ENCODE measurements at places on chromosomes 3 and 15. TPM values are rescaled to one million over a fixed set of nuclear protein-coding genes. Genes with fewer than 3 reads are reported as not detected.

DNA sequence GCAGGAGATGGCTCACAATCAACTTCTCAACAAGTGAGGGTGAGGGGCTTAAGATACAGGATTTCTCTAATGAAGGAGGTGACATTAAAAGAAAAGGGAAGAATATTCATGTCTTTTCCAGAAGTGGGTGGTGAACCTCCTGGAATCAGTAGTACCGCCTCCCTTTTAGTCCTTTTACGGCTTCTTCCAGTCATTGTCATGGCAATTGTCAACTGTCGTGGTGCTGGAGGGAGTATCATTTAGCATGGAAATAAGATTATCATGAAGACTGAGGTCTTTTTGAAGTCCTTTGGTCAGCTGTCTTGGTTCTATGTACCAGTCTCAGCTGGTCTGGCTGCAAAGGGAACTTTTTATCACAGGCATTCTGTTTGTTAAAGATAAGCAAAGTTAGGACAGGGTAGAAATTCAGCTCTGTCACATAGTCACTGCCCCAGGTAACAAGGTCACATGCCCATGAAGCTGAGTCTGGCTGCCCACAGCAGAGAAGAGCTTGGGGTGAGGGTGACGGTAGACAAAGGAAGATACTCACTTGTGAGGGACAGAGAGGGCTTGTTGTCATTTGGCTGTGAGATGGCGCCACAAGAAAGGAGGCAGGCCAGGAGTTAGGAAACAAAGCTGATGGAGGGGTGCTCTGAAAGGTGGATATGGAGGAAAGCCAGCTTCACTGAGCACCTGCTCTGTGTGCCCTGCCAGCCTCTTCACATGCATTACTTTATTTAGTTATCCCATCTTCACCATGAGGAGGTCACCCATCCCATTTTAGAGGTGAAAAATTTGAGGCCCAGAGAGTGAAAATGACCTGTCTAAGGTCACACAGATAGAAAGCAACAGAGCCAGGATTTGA, 228.2 kb upstream of the TRIM42 start:
- no peak for DNase-seq

GRCh38 chr3:178454726-178455125, 81.5 kb upstream of the KCNMB2 start:
- peak; percentile 30 for DNase-seq

WDR5B gene
- total RNA-seq, result 6.2 TPM

SIDT1 gene
- 0.11 TPM for total RNA-seq

- DNase-seq, result no peak
These were observed 1.3 kb upstream of the CPEB1 start for GRCh38 chr15:82648257-82649103.

- no peak for DNase-seq
These were observed 35.3 kb upstream of the SNRPN start for GRCh38 chr15:24919446-24919845.

DUOXA1 gene
- total RNA-seq, result not detected

DNA sequence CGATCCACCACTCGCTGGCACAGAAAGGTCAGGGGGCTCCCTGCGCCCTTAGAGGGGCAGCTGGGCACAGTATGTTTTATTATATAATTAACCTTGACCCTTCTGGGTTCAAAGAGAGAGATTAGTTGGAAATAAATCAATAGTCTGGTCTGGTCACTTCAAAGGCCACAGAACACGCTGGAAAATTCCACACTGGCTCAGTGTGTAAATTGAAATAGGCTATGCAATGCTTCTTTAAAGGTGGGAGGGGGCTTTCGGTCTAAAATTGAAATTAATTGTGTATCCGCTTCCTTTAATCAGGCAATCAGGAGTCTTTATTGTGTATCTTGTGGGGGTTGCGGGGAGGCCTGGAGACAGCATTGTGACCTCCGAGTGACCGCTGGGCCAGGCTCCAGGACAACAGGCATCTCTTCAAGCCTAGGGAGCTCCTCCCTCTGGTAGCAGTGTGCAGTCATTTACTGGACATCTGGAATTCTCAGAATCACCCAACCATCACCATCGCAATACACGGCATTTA, 8.0 kb downstream of the RNU5B-1 start:
- DNase-seq, result no peak

DNA sequence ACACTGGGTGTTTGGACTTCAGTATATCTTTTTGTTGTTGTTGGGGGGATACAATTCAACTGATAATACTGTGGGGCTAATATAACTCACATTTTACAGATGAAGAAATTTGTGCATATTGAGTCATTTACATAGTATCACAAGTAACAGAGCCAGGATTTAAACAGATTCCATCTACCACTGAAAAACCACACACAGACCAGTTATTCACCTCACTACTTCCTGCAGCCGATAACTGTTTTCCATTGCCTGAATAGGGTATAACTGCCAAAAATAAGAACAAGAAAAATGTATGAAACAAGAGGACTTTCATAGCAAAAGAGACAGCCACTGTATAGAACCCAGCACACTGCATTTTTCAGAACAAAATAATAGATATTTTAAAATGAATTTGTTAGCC, 215.8 kb upstream of the CNTN6 start:
- no peak for DNase-seq

DNA sequence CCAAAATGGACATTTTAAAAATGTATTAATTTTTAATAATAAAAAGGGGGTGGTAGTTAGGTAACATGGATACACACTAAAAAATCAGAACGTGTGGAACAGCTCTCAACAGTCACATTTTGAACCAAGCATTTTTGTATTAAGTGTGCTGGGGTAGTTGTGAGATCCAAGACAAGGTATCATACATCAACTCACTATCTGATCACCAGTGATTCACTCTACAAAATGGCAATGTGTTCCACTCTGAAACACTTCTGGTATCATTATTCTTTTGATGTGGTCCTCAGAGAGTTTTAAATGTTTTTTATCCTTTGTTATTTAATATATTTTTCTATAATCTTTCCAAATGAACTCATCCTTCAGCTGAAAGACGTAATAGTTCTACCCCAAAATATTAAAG, 5.4 kb downstream of the HACL1 start:
- DNase-seq, result no peak

DNA sequence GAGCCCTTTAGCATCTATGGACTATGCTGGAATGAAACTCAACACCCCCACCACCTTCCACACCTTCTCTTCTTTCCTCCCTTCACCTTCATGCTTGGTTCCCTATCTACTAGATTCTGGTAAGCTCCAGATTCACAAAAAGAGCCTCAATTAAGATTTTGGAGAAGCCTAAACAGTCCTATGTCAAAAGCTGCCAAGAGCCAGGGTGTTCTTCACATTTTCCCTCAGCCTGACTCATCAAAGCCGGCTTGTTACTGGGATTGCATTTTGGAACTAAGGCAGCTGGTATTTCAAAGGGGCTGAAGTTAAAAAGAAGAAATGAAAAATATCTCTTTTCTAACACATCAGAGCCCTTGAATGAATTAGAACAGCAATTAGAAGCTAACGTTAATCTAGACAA, 247.7 kb downstream of the MYRIP start:
- no peak for DNase-seq

- no peak for DNase-seq
These were observed 52.2 kb downstream of the LARS2 start for GRCh38 chr3:45440562-45440961.

GRCh38 chr3:123613543-123613942, 28.7 kb upstream of the HACD2 start:
- no peak for DNase-seq

GRCh38 chr15:77623755-77624524, 8.8 kb downstream of the LINGO1 start:
- no peak for DNase-seq

RPL29 gene
- total RNA-seq, result 865 TPM

GRCh38 chr15:37758412-37758811, 176.0 kb upstream of the TMCO5A start:
- DNase-seq, result no peak

GRCh38 chr3:94303897-94304296, 241.0 kb downstream of the NSUN3 start:
- DNase-seq, result no peak

DNA sequence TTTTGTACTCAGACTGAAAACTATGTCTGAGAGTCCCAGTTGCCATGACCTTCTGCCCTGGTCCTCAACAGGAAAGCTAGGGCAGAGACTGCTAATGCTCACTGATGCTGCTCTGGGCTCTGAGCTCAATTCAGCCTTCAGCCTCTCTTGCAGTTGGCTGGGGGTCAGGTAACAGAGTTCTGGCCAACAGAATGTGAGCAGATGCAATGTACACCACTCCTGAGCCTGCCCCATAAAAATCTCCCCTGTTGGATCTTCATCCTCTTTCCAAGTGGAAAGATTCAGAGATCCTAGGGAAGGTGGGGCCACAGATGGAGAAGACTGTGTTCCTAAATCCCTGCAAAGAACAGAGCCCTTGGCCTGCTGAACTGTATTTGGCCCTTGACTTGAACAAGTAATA, 87.8 kb downstream of the PDZRN3 start:
- no peak for DNase-seq

- peak; percentile 63 for DNase-seq
These were observed 36.1 kb downstream of the PTH1R start for GRCh38 chr3:46913644-46914043.

- no peak for DNase-seq
These were observed 170.9 kb upstream of the THBS1 start for GRCh38 chr15:39409876-39410530.

GRCh38 chr15:26661748-26662147, 111.1 kb downstream of the GABRB3 start:
- DNase-seq, result peak; percentile 33

DNA sequence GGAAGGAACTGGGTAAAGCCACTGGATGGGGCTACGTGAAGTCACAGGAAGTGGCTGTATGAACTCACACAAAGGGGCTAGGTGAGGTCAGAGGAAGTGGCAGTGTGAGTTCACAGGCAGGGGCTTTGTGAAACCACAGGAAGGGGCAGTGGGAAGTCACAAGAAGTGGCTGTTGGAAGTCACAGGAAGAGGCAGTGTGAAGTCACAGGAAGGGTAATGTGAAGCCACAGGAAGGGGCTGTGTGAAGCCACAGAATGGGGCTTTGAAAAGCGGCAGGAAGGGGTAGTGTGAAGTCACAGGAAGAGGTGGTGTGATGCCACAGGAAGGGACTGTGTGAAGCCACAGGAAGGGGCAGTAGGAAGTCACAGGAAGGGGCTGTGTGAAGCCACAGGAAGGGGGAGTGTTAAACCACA, 34.6 kb downstream of the GASK1A start:
- DNase-seq, result no peak

MKRN3 gene
- total RNA-seq, result 15.0 TPM

GRCh38 chr3:15676259-15676658, 74.7 kb downstream of the BTD start:
- DNase-seq, result no peak

GRCh38 chr3:67650084-67650483, 4.3 kb downstream of the SUCLG2 start:
- no peak for DNase-seq

ILDR1 gene
- total RNA-seq, result not detected

LDHAL6B gene
- total RNA-seq, result not detected

DNA sequence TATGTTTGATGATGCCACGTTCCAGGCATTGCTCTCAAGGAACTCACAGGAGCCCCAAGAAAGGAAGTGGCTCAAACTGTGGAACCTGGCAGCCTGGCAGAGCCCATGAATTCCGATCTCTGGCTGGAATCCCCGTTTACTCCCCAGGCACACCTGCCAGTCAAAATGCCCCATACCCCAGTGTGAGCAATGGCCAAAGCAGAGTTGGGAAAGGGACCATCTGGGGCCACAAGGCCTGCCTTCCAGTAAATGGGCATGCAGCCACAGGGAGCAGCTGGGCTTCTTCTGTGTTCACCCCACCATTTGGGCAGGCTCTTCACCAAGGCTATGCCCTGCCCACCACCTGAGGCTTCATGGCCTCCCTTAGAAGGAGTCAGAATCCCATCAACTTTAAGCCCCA, 257.0 kb upstream of the GOLGA6L4 start:
- no peak for DNase-seq

GRCh38 chr3:171862993-171863521, 19.9 kb downstream of the TMEM212 start:
- DNase-seq, result no peak

MRPL46 gene
- 21.2 TPM for total RNA-seq

DNA sequence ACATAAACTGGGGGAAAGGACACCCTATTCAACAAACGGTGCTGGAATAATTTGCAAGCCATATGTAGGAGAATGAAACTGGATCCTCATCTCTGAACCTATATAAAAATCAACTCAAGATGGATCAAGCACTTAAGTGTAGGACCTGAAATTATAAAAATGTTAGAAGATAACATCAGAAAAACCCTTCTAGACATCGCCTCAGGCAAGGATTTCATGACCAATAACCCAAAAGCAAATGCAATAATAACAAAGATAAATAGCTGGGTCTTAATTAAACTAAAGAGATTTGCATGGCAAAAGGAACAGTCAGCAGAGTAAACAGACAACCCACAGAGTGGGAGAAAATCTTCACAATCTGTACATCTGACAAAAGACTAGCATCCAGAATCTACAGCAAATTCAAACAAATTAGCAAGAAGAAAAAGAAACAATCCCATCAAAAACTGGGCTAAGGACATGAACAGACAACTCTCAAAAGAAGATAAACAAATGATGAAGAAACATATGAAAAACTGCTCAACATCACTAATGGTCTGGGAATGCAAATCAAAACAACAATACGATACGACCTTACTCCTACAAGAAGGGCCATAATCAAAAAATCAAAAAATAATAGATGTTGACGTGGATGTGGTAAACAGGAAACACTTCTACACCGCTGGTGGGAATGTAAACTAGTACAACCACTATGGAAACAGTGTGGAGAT, 408.7 kb downstream of the CNTN6 start:
- no peak for DNase-seq

SLC12A8 gene
- 2.0 TPM for total RNA-seq

DNA sequence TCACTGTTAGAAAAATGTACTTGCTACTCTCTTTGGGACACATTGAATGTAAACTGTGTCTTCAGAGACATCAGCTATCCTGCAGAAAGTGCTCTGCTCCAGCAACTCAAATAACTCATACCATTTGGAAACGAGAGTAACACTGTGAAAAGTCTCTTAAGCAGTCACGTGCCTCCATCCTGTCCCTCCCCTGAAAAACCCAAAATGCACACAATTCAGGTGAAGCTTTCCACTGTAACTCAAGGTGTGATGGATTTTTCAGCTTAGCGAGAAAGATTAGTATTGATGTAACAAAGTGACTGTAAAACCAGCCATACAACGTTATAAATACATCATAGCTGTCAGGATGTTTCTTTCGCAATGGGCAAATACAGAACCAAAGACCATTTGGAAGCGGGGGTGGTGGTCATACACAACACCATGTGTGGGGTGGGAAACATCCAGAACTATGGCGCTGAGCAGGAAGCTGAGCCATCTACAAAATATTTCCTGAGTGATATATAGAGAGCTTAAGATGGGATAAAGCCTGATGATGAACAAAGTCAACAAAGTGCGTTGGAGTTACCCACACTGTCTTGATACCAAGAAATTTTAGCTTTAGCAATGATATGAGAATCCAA, 332.3 kb downstream of the FOXP1 start:
- peak; percentile 70 for DNase-seq

GRCh38 chr15:79283252-79284048, 928 bp downstream of the ANKRD34C start:
- DNase-seq, result peak; percentile 23

DNA sequence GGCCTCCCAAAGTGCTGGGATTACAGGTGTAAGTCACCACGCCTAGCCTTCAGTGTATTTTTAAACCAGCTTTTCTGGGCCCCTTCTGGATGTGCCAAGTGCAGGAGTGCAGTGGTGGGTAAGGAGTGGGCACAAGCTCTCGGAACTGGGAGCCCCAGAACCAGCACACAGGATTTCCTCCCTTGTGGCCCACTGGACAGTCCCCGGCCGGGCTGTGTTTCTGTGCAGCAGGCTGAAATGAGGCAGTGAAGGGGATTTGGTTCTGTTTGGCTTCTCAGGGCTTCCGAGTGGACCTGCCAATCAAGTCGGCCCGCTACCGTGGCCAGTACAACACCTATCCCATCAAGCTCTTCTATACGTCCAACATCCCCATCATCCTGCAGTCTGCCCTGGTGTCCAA, 14.4 kb downstream of the SEC61A1 start:
- DNase-seq, result no peak

UCN2 gene
- total RNA-seq, result 3.0 TPM
